ENCODE measurements at places on chromosomes 1 and 21.
A peak's percentile ranks its signal among the peaks of the same experiment; 100 is the strongest.

DNA sequence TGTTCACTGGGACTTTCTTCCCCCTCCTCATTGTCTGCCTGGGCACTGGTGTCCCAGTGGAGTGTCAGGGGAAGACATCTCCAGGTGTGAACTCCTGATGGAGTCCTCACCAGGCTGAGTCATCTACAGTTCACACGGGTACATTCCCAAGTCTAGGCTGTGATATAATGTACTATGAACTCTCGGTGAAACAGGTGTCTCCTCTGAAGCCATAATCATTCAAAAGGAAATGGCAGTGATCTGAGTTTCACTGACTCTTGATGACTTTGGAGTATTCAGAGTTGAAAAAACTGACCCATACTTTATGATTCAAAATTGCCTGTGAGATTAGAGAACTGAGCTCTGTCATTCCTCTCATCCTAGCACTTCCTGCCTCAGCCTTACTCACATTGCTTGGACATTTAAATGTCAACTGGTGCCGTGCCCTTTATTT is 9.1 kb downstream of the LAMC2 start:
- DNase-seq = peak; percentile 49

- no peak for DNase-seq
Measured at GRCh38 chr1:30842697-30843354, 65.7 kb downstream of the SDC3 start.

DNA sequence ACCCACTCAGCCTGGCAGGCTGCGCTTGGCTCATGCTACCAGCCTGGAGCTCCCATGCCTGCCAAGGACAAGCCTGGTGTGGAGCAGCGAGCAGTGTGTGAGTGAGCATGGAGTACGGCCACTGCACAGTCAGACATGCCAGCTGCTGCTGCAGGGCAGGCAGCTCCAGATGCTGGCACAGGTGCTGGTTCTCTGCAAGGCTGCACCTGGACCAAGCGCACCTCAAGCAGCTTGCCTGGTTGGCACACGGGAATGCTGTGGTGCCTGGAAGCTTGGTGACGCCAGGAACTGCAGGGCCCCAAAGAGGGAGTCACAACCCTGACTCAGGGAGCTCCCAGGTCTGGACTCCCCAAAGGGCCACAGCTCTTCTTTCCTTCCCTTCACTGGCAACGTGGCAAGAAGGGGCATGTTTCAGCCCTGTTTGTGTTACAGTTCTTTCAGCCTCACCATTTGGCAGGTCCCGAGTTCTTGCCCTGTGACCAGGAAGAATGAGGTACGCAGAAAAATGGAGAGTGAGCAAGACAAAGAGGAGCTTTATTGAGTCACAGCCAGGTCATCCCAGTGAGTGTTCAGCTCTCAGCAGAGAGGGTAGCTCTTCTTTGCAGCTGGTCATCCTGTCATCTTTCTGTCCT is 26.1 kb downstream of the ACOT7 start:
- DNase-seq = no peak

- no peak for DNase-seq
Measured at GRCh38 chr1:109947582-109948284, 36.8 kb upstream of the AHCYL1 start.

GRCh38 chr1:161260376-161261260 is 2.1 kb downstream of the PCP4L1 start:
- DNase-seq = no peak

- DNase-seq = no peak
Measured at GRCh38 chr1:32931760-32932159, 30.6 kb upstream of the TMEM54 start.

DNA sequence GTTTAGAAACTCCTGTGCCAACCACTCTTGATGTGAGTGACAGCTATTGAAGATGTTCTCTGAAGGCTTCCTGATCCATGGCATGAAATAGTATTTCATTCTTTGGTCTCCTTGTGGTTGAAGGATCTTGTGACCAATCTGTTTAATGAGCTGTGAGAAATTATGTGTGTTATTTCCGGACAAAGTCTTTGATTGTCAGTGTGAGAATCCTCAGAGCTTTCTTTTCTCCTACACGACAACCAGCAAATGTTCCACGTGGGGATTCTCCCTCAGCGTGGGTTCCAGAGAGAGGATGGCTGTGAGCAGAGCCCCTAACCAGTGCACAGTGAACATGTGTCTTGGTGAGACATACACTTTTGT is 45.0 kb upstream of the HOOK1 start:
- no peak for DNase-seq

DNA sequence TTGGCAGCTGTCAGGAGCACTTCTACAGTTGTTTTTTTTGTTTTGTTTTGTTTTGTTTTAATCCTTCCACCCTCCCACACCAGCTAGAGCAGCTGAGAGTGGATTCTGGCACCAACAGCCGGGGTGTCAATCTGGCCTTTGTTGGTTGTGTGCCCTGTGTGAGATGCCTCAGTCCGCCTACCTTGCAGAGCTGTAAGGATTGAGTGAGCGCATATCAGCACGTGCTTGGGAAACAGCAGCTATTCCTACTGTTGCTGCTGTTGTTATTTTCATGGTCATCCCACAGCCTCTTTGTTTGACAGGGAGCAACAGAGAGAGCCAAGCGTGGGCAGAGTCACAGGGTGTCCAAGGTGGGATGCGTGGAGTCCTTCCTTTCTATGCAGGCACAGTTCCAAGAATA is 50.4 kb downstream of the PGBD5 start:
- DNase-seq = no peak

DNA sequence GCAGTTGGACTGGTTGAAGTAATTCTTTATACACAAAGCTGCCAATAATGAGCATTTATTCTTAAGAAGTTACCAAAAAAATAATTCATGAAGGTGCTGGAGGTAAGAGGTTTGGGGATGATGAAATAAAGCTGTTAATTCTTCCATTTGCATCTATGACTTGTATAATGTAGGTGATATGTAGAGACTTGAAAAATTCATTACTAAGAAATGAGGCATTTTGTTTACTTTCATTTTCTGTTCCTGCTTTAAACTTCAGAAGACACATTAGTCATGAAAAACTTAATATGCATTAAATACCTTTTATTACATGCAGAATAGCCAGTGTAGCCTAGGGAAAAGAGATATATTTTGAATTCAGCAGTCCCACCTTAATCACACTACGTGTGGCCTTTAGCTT is 214.2 kb downstream of the SLC44A5 start:
- DNase-seq = no peak

GRCh38 chr1:176522310-176522845 is 59.4 kb downstream of the PAPPA2 start:
- no peak for DNase-seq

GRCh38 chr1:44413740-44414139 is 8.7 kb downstream of the RNF220 start:
- DNase-seq = no peak

DNA sequence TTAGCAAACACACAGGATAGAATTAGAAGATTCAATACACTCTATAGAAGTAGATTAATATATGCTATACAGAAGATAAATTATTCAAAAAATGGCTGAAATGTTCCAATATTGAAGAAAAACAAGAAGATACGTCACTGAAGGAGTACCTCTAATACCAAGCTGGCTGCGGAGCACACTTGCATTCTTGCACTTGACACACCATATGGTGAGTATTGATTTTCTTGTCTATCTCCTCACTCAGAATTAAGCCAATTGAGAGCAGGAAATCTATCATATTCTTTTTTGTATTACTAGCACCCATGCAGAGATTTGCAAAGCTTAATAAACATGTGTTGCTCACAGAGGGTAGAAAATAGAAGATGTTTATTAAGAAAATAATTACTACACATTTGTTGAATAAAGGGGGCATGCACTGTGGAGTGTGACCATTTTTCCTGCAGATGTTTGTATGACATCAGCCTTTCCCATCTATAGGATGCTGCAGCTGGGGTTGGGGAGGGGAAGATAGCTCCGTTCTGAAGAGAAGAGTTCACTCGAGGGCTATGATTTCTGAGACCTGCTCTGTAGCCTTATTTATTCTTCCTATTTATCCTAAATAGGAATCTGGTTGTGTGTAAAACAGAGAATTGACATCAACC is 318.1 kb downstream of the HHIPL2 start:
- DNase-seq = no peak

- peak; percentile 99 for DNase-seq
Measured at GRCh38 chr21:42040411-42041180, 30.4 kb upstream of the ZBTB21 start.

GRCh38 chr1:232875536-232875935 is 70.3 kb downstream of the MAP10 start:
- no peak for DNase-seq

DNA sequence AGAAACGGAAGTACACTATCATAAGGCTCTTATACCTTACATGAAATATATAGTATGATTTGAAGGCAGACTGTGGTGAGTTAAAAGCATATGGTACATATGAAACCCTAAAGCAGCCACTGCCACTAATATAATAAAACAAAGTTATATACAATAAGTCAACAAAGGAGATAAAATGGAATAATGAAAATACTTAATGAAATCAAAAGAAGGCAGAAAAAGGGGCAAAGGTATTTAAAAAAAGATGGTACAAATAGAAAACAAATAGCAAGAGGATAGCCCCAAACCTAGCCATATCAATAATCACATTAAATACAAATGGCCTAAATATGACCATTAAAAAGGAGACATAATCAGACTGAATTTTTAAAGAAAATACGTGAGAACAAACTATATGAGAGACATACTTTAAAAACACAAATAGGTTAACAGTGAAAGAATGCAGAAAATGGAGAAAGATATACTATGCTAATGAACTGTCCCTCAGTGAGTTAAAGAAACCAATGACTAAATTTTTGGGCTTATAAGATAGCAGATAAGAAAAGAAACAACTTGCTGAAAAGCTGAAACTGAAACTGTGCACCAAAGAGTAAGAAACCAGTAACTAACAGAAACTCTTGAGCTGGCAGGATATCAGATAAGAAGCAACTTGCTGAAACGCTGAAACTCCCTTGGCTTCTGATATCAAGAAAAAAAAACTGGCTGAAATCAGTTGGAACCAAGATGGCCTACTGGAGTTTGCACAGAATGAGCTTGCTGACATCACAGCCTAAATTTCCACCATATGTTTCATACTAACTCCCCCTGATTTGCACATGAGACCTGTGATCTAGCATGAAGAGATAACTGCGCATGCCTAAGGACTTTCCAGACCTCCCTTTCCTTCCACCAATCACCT is 44.3 kb upstream of the IL10 start:
- no peak for DNase-seq

GRCh38 chr1:117635805-117636204 is 30.0 kb downstream of the TENT5C start:
- DNase-seq = no peak

GRCh38 chr1:89378001-89378400 is 14.1 kb downstream of the GBP6 start:
- no peak for DNase-seq

GRCh38 chr1:61104220-61104671 is 21.9 kb downstream of the NFIA start:
- DNase-seq = no peak

DNA sequence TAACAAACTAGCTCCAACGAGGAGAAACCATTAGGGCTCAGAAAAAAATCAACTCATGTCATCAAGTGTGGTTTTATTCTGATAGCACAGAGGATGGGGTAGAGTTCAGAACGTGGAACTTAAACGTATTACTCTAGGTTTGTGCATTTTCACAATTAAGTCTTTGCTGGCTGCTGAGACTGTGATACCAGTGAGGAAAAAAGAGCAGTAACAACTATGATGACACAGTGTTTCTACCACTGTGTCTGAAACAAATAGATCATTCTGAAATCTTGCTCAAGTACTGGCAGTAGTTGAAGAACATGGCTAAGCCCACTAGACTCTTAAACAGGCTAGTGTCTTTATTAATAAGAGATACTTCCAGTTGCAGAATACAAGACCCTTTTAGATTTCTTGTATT is 31.0 kb downstream of the NUCKS1 start:
- DNase-seq = no peak

- DNase-seq = no peak
Measured at GRCh38 chr1:42350086-42350485, 15.1 kb upstream of the FOXJ3 start.

DNA sequence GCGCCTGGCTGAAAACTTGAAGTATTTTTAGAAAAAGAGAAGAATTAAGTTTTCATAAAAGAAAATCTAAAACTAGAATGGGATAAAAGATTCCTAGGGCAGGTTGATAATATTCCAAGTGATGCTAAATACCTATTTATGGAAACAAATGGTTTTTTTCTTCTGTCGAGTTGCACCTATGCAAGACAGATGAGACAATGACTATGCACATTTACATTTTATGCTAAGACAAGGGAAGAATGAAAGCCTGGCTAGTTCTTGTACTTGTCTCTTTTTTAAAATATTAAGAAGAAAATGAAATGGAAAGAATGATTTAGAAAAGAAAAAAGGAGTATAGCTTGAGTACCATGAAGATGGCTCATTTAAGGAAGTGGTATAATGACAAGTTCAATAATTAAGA is 24.4 kb upstream of the USP24 start:
- DNase-seq = no peak

DNA sequence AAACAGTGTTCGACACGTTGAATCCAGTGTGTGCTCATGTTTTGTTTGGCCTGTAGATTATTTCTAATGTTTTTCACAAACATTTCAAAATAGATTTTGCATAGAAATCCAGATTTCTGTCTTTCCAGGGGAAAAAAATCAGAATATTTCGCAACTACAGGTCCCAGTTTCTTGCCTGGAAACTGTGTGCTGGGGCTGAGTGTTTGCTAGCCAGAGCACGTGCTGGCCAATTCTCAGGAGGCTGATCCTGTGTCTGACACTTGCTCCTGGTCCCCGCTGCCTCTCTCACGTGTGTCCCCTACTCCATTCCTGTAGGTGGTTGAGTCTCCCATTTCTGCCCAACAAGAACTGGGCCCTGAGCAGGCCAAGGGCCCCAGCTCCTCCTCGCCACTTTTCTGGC is 2.4 kb downstream of the MAB21L3 start:
- DNase-seq = no peak

GRCh38 chr1:85303440-85304162 is 27.2 kb upstream of the BCL10 start:
- DNase-seq = no peak

- no peak for DNase-seq
Measured at GRCh38 chr1:108017698-108018097, 52.7 kb upstream of the VAV3 start.

GRCh38 chr1:195336812-195337211 is 1271.4 kb downstream of the KCNT2 start:
- no peak for DNase-seq

DNA sequence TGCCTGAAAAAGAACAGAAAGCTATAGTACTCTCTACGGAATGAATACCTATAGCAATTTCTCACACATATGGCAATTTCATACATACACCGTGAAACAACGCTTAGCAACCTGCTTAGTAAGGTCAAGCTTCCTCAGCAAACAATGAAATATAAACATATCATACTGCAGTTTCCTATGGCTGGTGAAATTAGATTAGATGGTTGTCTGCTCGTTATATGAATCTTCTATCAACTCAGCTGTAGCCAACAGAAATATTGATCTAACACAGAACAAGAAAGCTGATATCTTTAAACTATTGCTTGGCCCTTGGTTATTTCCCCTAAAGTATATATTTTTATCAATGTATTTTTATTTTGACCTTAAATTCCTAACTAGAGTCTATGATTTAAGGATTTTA is 187.8 kb downstream of the SLC44A5 start:
- DNase-seq = no peak

- DNase-seq = no peak
Measured at GRCh38 chr1:187306710-187307415, 478.1 kb downstream of the PLA2G4A start.

- DNase-seq = peak; percentile 88
Measured at GRCh38 chr1:94258873-94259331, 21.5 kb upstream of the ARHGAP29 start.
